ENCODE measurements at places on chromosomes 2 and 18.

- DNase-seq, result no peak
These were observed 235.2 kb downstream of the ZNF385B start for GRCh38 chr2:179626261-179626660.

DNA sequence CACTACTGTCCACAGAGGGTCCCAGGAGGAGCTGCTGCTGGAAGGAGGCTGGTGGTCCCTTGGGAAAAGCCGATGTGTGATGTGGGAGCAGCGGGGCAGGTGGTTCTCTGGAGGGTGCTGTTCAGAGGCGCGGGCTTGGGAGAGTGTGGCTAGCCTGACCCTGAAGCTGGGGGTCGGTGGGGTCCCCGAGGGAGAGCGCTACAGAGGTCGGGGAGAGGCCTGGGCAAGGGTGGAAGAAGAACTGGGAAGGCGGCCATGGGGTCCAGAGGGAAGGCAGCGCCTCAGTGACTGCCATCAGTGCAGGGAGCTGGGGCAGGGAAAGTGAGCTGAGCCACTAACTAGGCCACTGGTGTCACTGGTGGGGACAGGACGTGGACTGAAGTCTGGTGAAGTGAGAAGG, 32.5 kb downstream of the FAM228A start:
- no peak for DNase-seq

DNA sequence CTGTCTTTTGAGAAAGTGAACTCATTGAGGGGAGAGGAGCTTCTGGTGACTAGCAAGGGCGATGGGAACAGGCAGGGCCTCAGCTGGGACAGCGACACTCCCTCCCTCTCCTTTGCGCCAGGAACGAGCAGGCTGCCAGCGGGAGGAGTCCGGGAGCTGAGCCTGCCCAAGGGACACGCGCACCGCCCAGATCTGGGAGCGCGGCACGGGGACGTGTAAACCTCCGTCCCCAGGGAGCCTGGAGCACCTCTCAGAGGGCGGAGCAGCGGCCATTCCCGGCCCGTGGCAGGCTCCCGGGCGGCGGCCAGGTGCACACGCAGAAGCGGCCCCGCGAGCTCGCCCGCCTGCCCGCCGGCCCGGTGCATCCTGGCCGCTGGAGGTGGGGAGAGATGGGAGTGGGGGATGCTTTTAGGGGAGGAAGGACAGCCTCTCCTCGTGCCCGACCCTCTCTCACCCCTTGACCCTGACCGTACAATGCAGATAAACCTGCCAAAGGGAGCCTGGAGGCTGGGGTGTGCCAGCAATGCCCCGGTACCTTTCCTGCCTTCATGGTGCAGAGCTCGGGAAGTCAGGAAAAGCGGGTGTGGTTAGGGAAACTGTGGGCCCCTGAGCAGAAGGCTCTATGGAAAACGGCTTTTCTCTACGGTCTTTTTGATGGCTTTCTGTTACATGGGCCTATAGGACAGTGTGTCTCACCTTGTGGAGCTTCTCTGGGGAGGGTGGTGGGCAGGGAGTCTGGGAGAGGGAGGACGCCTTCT, 2.2 kb downstream of the AQP4 start:
- DNase-seq, result no peak

DNA sequence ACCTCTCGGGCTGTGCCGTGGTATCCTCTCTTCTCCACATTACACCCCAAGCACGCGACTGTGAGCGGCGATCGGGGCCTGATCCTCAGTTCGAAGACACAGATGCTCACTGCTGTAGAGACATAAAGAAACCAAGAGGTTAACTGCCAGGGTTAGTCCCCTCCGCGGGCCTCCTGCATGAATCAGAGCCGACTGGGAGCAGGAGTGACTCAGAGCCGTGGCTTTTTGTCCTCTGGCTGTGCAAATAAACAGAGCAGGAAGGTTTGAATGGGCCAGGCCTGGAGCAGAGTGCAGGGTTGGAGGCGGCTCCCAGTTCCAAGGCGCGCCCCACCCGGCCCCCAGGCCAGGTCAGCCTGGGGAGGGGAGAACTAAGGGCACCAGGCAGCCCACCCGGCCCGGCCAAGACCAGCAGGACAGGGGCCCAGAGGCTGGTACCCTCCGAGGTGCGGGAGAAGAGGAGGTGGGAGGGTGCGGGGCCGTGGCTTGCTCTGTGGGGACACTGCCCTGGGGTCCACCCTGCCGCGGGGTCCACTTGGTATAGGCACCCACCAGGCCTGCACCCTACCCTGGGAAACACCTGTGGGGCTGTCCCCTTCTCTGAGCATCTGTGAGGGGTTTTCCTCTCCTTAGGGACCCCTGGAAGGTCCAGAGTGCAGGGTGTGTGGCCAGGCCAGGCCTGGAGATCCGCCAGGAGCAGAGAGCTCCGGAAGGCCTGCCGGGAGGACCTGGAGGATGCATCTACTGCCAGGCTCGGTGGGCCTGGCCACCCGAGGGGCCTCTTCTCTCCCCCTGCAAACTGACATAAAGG, 16.5 kb downstream of the TWIST2 start:
- DNase-seq, result peak; percentile 63

DNA sequence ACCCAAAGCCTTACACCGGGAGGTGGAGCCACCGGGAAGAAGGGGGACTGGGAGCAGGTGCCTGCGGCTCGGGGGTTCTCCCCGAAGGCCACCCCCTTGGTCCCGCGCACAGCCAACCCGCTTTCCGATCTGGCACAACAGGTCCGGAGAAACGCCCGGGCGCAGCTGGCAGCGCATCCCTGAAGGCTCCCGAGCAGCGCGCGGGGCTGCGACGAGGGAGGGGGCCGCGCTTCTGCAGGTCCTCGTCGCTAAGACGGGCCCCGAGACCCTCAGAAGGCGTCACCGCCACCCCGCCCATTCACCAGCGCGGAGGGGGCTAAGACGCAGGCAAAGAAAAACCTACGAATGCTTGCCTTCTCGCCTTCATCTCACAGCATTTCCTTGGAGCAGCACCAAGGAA, 1.8 kb downstream of the CBLN2 start:
- DNase-seq, result no peak

- DNase-seq, result no peak
These were observed 115.6 kb upstream of the CYP1B1 start for GRCh38 chr2:38191516-38191915.

GRCh38 chr2:126945118-126945517, 46.4 kb downstream of the TEX51 start:
- no peak for DNase-seq

GRCh38 chr2:238108423-238109183, 8.5 kb downstream of the ESPNL start:
- no peak for DNase-seq

DNA sequence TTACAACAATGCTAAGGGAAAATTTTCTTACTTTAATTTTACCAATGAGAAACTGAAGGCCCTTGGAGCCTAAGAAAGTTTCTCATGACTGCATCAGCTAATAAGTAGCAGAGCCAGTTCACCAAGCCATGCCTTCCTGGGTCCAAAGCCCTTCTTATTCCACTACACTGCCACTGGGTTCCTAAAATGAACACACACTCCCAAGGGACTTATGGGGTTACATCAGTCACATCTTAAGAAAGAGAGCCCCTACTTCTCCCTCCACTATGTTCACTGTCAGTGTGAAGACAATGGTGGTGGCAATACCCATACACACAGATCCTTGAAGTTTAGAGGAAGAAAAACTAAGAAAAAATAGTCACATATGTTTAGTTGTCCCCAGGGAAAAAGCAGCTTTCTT, 20.6 kb downstream of the MBD2 start:
- no peak for DNase-seq

DNA sequence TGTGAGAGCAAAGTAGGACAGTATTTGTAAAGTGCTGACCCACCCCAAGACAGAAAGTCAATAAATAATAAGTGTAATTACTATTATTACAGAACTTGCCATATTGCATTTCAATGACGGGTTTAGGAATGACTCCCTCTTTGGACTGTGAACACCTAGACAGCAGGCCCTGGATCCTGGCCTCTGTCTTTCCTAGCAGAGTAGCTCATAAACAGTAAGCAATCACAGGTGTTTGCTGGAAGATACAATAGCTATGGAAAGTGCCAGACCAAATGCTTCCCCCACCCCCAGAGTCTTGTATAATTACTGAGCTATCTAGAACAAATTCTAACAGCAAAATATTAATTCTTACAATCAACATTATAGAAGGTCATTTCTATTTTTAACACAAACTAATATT, 20.1 kb upstream of the MYO1B start:
- no peak for DNase-seq

- DNase-seq, result peak; percentile 21
These were observed 124.2 kb downstream of the OLA1 start for GRCh38 chr2:174124181-174124580.

DNA sequence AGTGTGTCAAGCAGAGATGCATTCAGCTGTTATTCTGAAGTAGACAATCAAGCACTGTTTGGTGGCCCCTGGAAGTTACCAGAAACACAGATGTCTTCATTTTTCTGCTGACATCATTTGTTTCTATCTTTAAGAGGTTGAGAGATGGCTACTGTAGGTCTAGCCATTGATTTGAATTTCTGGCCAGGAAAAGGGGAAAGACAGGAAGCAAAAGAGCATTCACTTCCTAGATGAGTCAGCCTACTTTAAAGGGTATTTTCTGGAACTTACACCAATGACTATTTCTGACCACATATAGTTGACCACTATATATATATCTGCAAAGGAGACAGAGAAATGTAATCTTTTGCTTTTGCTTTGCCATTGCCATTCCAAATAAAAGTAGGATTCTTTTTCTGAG, 900.1 kb upstream of the SOX11 start:
- DNase-seq, result no peak

- DNase-seq, result no peak
These were observed 85.1 kb downstream of the CHN1 start for GRCh38 chr2:174919947-174920595.

GRCh38 chr2:172462373-172462848, 35.0 kb downstream of the ITGA6 start:
- DNase-seq, result no peak

Data from activated CD4-positive, alpha-beta T cell treated with anti-CD3 and anti-CD28 coated beads, Interleukin-10, Interleukin-2, amounts not matched to agents 100 ng/mL and 50 ng/mL, durations not matched to agents 16 hours and 8 hours (primary cell).